ENCODE measurements at places on chromosomes 3 and 15.
A peak's percentile ranks its signal among the peaks of the same experiment; 100 is the strongest.

- no peak for DNase-seq
Measured at GRCh38 chr15:67570875-67571647, 28.6 kb downstream of the MAP2K5 start.

DNA sequence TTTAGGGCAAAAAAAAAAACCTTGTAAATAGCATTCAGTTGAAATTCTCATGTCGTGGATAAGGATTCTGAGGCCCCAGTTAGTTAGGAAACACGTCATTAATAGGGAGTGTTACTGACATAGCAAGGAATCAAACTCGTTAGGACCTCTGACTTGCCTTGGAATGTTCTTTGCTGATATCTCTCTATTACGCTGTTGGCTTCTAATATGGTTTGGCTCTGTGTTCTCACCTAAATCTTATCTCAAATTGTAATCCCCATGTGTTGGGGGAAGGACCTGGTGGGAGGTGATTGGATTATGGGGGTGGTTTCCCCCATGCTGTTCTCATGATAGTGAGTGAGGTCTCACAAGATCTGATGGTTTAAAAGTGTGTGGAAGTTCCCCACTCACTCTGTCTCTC, 40.3 kb downstream of the CHL1 start:
- no peak for DNase-seq

GRCh38 chr3:32958509-32958908, 7.1 kb downstream of the CCR4 start:
- DNase-seq, result no peak

DNA sequence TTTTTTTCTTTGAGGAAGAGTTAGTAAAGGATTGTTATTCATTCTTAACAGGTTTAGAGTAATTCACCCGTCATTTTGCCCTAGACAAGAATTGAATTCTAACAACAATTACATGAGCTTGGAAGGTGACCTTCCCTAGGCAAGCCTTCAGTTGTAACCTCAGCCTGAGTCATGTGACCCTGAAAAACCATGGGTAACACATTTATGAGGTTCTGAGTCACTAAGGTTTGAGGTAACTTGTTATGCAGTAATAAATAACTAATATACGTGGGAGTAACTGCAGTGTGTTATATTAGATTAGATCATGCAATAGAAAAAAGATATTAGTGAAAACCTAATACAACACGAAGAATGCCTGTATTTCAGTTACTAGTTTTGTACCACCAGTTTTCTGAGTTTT, 237.6 kb upstream of the NDN start:
- DNase-seq, result no peak

DNA sequence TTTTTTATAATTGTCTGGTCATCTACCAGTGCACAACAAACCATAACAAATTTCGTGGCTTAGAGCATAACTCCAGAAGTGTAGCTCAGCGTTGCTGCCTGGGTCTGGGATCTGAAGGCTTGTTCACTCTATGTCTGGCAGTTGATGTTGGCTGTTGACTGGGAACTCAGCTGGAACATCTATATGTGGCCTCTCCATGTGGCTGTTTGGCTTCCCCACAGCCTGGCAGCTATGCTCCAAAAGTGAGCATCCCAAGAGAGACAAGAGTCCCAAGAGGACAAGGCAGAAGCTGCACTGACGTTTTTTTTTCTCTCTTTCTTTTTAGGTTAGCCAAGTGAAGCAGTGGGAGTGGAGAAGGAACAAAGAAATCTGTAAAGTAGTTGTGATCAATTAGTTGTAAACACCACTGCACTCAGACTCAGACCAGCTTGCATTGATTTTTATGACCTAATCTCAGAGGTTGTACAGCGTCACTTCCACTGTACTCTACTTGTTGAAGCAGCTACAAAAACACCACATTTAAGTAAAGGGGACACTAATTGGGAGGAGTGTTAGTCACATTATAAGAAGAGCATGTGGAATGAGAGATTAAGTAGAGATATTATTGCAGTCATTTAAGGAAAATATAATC, 2.5 kb upstream of the GPR176 start:
- DNase-seq, result no peak

GRCh38 chr15:41661518-41662225, 1.5 kb downstream of the MGA start:
- peak; percentile 51 for DNase-seq

DNA sequence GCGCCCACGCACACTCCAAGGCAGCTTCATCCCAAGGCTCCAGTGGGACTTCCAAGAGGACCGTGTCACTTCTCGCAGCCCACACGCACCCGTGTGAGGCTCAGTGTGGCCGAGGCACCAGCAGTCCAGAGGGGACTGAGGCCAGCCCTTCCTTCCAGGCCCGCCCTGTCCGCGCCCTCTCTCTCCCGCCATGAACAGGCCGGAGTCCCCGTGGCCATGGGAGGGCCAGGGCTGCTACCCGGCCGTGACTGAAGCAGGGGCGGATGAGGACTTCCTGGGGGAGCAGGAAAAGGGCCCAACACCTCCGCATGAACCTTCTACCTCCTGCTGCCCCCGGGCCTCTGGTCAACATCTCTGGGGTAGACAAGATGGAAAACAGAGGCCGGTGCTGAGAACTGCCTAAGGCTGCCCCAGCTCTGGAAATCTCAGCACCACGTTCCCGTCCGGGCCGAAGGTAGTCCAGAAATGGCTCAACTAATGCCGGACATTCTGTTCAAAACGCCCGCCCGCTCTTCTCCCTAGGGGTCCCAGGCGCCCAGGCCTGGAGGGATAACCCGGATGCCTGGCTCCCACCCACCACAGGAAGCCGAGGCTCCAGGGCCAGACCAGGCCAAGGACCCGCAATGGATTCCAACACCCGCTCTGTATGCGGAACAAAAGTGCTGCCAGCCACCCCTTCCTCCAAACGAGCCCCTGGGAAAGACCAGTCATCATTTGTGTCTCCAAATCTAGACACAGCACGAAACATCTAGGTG, 32.7 kb downstream of the TNK2 start:
- no peak for DNase-seq

DNA sequence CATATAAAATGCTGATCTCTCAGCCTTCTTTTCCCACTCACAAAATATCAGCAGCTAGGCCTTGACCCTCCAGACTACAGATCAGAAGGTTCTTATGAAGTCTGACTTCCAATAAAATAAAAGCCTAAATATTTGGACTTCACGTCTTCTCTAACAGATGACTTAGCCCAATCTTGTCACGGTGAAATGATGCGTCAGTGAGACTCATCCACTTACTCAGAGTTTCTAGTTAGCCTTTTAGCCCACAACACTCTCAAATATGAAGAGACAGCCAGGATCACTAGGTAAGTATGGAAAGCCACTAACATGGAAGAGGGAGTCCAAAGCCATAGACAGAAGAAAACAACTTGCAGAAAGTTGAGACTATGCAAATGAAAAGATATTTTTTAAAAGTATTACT, 601.2 kb downstream of the PYDC2 start:
- DNase-seq, result no peak

DNA sequence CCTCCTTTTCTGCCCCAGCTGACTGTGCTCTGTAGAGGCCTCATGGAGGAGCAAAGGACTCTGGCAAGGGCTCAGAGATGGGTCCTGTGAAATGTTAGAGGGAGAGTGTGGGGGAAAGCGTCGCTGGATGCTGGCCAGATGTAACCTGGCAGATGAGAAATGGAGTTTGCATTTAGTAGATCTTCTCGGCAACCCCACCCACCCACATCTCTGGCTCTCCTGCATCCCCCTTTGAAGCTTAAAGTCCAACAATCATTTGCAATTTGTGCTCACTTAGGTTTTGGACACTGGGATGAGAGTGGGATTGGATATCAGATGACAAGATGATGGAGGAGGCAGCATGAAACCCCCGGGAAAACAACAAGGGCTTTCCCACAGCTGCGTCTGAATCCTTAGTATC, 523.6 kb upstream of the MCTP2 start:
- no peak for DNase-seq

- no peak for DNase-seq
Measured at GRCh38 chr3:56802378-56802745, 613 bp upstream of the ARHGEF3 start.

GRCh38 chr3:10006762-10007090, 19.5 kb upstream of the FANCD2 start:
- DNase-seq, result no peak

DNA sequence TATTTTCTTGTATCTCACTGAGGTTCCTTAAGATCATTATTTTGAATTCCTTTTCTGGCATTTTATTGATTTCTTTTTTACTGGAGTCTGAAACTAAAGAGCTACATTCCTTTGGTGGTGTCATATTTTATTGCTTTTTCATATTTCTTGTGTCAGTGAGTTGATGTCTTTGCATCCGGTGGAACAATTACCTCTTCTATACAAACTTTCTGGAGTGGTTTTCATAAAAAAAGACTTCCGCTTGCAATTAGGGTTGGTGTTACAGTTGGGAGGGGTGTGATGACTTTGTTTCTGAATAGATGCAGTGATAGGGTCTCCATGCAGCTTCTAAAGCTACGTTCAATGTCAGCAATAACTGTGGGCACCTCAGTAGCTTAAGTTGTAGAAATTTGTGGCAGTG, 181.7 kb downstream of the LPP start:
- peak; percentile 28 for DNase-seq

DNA sequence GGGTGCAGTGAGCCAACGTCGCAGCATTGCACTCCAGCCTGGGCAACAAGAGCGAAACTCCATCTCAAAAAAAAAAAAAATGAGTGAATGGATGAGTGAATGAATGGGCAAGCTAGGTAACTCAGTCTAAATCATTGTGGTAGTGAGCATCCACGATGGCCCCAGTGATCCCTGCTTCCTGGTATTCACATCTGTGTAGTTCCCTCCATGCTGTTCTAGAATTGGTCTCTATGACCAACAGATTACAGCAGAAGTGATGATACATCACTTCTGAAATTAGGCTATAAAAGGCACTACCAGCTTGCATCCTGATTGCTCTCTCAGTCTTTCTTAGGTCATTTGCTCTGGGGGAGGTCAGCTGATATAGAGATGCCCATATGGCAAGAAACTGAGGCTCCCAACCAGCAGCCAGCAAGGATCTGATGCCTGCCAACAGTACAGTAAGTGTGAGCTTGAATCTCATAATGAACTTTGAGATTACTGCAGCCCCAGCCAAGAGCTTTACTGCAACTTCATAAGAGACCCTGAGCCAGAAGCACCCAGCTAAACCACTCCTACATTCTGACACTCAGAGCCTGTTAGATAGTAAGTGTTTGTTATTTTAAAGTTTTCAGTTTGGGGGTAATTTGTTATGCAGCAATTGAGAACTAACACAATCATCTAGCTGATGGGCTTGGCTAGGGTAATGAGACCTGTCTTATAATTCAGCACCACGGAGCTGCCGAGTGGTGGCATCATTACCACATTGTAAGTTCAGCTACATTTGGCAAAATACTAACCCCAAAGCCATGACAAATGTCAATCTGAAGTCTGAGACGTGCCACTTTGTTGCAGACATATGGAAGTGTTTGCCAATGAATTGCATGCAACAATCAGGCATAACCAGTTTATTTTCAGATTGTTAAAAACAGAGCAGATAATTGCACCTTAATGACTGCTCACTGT, 53.0 kb downstream of the KLHL6 start:
- DNase-seq, result no peak

- no peak for DNase-seq
Measured at GRCh38 chr3:188867691-188868265, 304.0 kb upstream of the TPRG1 start.

- DNase-seq, result no peak
Measured at GRCh38 chr15:45169608-45170480, 17.9 kb downstream of the SHF start.

GRCh38 chr3:120473896-120474675, 23.3 kb upstream of the FSTL1 start:
- DNase-seq, result no peak

DNA sequence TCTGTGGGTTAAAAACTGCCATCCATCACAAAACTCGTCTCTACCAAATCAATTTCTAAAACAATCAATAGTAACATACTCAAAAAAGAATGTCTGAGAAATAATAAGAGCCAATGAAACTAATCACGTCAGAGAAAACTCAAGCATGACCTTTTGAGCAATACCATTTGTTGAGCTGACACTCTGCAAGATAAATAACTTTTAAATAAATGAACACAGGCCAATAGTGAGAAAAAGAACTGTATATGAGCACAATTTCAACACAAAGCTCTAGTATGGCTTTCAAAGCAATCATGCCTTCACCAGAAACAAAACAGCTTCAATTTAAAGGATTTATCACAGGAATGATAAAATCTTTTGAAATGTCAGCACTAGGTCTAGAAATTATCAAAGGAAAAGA, 249.2 kb upstream of the SETMAR start:
- DNase-seq, result no peak

- no peak for DNase-seq
Measured at GRCh38 chr3:48289659-48290058, 43.8 kb downstream of the SPINK8 start.

GRCh38 chr15:81959196-81959595, 86.6 kb downstream of the MEX3B start:
- no peak for DNase-seq

DNA sequence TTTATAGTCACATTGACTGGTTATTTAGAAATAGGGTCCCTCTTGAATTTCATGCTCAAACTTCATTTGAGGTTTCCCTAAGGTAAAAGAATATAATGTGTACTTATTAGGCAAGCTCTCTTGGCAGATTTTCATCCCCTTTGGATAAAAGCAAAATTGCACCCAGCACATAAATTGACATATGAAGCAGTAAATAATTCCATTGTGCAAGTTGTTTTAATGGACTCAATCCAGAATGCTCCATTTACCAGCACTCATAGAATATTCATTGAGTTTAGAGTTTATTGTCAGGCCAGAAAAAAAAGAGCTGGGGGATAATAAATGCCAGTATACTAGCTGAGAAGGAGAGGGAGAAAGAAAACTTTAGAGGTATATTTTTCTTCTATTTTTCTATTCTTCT, 136.8 kb downstream of the TPRG1 start:
- no peak for DNase-seq

GRCh38 chr15:50633653-50634052, 52.9 kb downstream of the TRPM7 start:
- DNase-seq, result no peak

GRCh38 chr3:17478673-17479072, 263.8 kb downstream of the TBC1D5 start:
- no peak for DNase-seq

GRCh38 chr15:78234515-78235040, at the start of gene ACSBG1:
ACSBG1 (minus strand) TSS chr15:78234565; CDS start chr15:78234501, 64 bp downstream.
- DNase-seq, result no peak

DNA sequence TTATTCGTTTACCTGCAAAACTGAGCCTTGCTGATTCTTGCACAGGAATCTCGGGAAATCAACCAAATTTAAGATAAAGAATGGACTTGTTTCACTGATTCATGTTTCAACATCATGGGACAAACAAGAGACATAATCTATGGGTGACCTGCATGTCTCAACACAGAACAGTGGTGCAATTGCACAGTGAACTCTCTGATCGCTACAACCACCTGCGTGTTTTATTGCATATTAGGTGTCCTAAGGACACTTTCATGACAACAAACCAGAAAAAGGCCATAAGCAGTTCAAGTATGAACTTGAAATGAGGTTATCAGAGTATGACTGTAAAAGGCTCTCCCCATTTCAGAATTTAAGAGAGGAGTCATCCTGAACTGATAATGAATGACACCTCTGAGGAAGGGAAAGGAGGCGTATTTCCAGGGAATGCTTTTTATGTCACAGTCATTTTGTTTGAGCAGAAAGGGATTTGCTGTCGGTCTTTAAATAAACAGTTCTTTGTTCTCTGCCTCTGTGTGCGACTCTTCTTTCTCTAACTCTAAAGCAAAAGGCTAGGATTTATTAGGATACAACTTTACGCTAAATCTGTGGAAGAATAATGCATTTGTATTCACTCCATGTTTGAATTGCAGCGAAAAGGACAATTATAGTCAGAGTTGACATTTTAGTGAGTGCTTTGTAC, 167.2 kb downstream of the RBMS3 start:
- DNase-seq, result no peak
